ENCODE measurements at places on chromosomes 2 and 18. TPM values are rescaled to one million over a fixed set of nuclear protein-coding genes. Genes with fewer than 3 reads are reported as not detected.

DNA sequence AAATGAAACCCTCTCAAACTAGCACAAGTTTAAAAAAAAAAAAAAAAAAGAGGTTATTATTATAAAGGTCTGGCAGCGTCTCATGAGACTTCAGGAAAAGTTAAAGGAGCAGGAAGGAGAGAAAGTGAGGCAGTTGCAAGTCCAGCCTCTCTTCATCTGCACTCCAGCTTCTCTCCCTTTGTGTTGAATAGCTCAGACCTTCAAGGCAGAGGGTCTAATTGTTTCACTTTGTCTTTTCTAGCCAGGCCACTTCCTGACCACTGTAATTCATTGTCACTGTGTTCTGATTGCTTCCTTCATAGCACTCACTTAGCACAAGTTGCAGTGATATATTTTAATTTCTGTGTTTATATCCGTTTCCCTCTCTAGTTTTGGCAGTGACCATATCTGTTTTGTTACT is 99.9 kb downstream of the SPATS2L start:
- DNase-seq, result peak; percentile 61

DNA sequence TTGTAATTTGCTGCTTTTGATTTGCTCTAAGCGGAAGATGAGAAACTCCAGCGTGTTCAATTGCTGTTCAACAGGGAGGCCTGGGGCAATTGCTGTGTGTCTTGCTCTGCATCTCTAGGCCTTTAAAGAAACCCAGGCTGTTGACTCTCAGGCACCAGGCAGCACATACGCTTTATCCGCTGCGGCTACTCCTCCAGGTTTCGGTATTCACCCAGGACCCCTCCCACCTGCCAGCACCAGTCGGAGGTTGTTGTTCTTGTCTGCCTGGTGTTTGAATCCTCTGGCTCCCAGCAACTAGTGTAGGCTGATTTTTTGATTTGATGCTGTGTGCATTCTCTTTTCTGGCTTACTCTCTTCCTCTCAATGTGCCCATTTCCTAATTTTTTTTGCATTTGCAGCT is 383.1 kb downstream of the TSN start:
- DNase-seq, result no peak

LRRTM1 gene
- total RNA-seq, result not detected

DNA sequence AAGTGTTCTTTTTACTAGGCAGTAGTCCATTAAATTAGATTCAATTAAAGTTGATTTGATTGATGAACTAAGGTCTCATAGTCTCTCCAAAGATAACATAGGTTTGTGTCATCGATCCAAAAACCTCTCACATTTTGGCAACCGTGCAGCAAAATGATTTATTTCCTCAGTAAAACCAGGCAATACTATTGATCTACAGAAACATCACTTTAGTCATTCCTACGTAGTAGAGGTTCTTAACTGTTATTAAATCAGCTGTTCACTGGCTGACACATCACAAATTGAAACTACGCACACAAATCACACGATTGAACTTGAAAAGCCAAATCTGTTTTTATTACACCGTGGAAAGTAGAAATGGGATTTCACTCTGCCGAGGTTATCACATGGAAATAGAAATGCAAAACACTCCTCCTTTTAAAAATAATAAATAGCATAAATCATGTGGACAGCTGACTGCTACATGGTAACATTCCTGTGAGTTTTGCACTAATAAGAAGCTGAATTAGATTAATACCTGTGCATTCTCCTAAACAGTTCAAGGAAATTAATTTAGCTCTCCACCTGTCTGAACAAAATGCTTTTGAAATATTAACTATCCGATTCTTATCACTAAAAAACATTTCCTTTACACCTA is 262.5 kb downstream of the CDH20 start:
- no peak for DNase-seq

- DNase-seq, result peak; percentile 48
Observed at GRCh38 chr2:28471214-28471613, 24.6 kb upstream of the PLB1 start.

- no peak for DNase-seq
Observed at GRCh38 chr18:57627488-57627887, 5.9 kb upstream of the NARS1 start.

GRCh38 chr2:148602885-148603561 is 41.5 kb upstream of the EPC2 start:
- DNase-seq, result no peak

GRCh38 chr2:211823886-211824479 is 714.6 kb downstream of the ERBB4 start:
- DNase-seq, result no peak

Measured in SK-MEL-5 (cell line).